ENCODE measurements at places on chromosomes 16 and 17.

DNA sequence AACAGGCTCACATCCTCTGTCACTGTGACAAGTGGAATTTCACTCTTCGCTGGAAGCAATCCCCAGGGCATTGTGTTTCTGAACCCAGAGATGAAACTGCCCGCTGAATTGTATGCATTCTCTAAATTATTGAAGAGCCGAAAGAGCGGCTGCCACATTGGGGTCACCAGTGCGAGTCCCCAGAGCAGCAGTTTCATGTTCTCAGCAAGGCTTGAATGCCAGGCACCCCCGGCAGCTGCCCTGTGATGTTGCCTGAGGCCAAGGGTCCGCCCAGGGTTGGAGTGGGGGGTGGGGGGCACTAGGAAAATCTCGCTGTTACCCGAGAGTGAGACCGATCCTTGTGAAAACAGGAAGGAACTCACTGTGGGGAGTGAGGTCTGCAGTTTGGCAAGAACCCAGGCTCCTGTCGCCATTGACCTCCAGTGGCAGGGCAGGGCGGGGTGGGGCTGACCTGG lies 20.7 kb upstream of the BCAR1 start:
- DNase-seq = no peak

- DNase-seq = no peak
Measured at GRCh38 chr17:28986714-28987655, 18.8 kb downstream of the SEZ6 start.

GRCh38 chr17:7557775-7558543 lies 591 bp upstream of the TNFSF13 start:
- DNase-seq = peak; percentile 93

GRCh38 chr16:26594666-26595065 lies 472.1 kb upstream of the C16orf82 start:
- DNase-seq = no peak

GRCh38 chr17:63741143-63741407 lies 524 bp downstream of the STRADA start:
- no peak for DNase-seq

- DNase-seq = no peak
Measured at GRCh38 chr17:72955391-72956140, 136.9 kb downstream of the SLC39A11 start.

- peak; percentile 44 for DNase-seq
Measured at GRCh38 chr17:78131172-78132083, 857 bp downstream of the TMC8 start.

GRCh38 chr16:7167626-7168025 lies 165.0 kb upstream of the RBFOX1 start:
- DNase-seq = no peak

DNA sequence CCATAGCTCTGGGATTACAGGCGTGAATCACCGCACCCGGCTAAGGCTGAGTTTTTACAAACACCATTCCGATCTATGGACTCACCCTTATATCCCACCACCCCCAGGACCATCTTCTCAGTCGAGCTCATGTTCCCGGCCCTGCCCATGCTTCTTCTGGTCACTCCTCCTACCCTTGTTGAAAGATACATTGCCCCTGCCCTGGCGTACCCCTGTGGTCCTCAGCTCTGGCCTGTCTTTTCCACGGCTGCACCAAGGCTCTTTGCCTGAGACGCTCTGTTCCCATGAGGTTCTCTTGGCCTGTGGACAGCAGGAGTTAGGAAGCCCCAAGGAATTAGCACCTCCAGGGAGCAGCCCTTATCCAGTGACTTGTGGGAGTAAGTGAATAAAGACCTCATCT lies 379.4 kb upstream of the TNRC6C start:
- peak; percentile 29 for DNase-seq

DNA sequence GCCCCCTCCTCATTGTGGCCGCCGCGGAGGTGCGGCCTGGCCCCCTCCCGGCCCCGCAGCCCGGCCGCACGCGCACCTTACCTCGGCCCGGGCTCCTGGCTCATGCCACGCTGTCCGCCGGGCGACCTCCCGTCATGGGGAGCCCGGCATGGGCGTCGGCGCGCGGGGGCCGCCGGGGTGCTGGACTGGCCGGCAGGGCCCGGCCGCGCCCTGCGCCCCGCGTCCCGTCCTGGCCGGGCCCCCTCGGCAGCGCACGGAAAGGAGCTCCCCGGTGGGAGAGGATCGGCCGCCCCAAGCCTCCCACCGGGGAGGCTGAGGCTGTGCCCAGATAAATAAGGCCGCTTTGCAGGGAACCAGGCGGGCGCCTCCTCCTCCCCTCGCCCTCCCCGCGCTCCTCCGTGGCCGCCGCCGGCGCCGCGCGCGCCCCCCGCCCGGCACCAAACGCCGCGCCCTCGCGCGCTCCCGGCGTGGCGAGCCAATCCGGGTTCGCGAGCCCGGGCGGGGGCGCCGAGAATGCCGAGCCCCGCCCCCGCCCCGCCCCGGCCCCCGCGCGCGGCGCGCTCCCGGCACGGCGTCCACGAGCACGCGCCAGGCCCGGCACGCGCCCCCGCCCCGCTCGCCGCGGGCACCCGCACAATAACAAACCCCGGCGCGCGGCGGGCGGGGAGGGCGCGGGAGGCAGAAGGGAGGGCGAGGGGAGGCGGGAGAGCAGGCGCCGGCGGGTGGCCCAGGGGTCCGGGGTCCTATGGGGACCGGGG lies at the start of gene FBXL16:
TSS of gene FBXL16 (minus strand) at position 371 of the 758 bp plus-strand sequence. CDS start 8,396 bp downstream, outside the sequence.
- DNase-seq = no peak

DNA sequence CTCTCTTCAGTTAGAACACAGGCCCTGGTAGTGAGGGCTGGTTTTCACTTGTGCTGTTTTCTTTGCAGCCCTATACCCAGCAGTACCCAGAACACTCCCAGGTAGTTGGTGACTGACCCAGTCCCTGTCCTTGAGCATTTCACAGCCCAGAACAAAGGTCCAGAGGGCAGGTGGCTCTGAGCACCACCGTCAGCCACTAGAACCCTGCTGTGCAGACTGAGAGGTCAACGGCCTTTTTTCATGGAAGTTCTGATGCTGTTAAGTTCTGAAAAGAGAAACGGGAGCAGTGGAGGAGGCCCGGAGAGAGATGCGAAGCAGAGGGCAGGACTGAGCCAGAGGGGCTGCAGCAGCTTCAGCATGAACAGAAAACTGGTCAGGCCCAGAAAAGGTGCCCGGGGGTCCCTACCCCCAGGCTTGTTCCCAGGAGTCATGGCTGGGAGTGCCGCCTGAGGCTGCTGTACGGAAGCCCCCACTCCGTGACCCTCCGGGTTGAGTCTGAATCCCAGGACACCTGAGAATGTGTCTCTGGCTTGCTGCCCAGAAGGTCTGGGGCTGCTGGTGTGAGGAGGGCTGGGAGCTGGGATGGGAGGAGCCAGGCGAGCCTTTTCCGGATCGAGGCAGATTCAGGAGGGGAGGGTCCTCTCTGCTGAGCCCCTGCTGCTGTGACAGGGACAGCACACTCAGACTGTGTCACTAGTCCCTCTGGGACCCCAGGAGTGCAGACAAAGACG lies 8.7 kb downstream of the ZNF276 start:
- DNase-seq = no peak

DNA sequence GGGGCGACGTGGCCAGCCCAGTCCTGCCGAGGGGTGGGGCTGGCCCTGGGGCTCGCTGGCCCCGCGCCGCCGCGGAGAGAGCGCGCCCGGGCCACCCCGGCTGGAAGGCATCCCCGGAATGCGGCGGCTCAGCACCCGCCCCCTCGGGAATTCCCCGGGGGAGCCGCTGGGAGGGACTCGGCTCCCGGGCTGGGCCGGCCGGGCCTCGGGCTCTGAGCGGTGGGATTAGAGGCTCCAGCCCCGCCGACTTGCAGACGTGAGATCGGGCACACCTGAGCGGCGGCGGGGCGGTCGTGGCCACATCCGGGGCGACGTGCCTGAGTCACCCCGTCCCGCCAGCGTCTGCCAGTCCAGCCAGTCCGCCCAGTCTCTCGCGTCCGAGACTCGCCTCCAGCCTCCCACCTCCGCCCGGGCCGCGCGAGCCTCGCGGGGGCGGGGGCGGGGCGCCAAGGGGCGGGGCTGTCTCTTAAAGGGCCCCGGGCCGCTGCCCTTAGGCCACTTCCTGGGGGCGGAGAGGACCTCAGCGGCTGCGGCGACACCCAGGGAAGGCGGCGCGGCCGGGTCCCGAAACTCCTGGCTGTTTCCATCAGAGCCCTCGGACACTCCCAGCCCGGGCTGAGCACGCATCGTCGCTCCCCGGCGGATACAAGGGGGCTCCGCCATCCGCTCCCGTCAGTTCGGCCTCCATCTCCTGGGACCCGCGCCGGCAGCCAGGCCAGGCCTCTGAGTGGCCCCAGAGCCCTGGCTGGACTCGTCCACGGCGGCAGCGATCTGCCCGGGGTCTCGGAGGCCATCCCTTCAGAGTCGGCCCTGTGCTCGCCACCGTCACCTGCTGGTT lies at the start of gene KCTD11:
TSS of gene KCTD11 (plus strand) at position 498 of the 838 bp plus-strand sequence.
- DNase-seq = peak; percentile 95

GRCh38 chr17:44361292-44362260 lies 2.1 kb downstream of the FAM171A2 start:
- DNase-seq = no peak

DNA sequence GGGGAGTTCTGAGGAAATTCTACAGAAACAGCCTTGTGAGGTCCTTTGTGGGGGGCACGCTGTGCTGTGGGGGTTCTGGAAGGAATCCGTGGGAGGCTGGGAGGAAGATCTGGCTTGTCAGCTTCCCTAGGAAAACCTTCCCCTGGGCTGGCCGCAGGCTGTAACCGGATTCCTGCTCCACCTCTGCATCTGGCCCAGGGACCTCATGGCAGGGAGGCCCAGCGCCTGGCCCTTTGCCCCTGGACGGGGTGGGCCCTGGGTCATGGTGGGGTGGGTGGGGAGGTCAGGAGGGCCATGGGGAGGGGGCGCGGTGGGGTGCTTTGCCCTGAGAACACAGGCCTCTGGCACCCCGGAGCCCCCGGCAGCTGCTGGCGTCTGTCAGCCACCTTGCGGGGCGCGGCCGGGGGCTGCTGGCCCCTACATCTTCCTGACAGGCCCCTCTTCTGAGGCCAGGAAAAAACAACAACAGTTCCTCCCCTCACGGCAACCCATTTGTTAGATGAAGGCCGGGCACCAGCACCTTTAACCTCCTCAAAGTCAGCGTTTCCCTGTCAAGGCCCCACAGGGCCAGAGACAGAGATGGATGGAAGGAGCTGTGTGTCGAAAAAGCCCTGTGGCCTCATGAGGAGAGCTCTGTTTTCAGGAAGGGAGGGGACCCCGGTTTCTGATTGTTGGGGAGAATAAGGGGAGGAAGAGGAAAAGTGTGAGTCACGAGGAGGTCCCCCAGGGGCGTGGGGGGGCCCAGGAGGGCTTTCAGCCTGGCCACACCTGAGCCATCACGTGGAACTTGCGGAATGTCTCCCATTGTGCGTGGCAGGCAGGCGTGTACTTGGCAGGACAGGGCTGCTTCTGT lies 3.6 kb upstream of the MEOX1 start:
- no peak for DNase-seq

DNA sequence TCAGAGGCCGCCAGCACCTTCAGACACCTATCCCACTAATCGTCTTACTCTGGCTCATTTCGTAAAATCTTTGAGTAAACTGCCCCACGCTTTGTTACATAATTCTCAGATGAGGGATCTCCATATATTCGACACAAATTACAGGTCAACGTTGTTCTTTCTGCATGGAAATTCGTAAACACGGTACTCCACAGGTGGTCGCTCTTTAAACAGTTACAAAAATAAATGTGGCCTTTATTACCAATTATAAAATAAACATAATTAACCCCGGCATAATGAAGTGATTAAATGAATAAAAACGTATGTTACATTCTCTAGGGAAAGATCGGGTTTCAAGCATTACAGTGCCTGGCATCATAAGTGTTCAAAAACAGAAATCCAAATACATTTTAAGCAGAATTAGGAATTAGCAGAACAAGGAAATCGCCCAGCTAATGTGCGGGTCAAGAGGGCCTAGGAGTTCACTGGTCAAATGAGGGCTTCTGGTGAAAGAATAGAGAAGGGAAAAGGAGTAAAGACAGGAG lies 943 bp upstream of the PIP4K2B start:
- no peak for DNase-seq

DNA sequence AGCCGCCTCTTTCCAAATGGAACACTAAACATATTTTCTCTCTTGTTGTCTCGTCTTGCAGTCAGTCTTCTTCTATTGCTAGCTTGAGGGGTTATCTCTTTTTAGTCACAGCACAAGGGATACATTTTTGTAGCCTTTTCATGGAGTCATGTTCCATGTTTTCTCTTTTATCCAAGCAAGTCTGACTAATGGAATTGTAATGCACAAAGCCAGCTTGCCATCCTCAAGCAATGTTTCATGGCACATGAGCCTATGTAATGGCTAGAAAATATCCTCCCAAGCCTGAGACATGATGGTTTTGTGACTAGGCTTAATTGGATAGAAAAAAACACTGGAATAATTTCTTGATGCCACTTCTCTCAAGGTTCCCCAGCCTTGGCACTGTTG lies 414.6 kb upstream of the GOT2 start:
- DNase-seq = no peak

DNA sequence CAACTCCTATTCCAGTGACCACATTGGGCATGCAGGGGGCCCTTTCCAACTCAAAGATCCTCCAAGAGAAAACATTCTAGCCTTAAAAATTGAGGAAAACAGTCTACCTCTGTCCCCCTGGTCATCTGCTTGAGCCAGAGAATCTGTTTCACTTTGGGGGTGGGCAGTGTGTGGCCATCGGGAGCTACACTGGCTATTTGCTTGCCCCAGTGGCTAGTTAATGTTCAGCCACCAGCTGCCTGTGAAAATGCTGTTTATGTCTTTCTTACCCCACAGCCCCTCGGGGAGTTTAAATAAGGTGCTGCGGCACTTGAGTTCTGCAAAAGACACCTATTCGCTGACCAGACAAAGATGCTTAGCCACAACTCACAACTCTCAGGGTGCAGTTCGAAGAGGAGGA lies 43.4 kb downstream of the GNAO1 start:
- DNase-seq = no peak

DNA sequence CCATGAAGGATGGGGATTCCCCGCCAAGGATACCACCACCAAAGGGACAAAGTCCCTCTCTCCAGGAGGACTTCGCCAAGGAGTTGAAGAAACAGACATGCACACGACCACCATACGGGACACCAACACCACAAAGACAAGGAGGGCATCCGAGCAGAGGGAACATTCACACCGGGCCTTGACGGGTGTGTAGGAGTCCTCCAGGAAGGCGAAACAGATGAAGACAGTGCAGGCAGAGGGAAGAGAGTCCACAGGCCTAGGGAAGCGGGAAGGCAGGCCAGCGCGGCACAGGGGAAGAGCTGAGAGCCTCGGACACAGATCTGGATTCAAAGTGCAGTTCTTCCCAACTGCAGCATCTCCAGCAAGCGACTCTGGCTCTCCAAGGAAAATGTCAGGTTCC lies 10.8 kb downstream of the COTL1 start:
- no peak for DNase-seq

- no peak for DNase-seq
Measured at GRCh38 chr16:8919934-8920462, 37.8 kb downstream of the LITAFD start.

DNA sequence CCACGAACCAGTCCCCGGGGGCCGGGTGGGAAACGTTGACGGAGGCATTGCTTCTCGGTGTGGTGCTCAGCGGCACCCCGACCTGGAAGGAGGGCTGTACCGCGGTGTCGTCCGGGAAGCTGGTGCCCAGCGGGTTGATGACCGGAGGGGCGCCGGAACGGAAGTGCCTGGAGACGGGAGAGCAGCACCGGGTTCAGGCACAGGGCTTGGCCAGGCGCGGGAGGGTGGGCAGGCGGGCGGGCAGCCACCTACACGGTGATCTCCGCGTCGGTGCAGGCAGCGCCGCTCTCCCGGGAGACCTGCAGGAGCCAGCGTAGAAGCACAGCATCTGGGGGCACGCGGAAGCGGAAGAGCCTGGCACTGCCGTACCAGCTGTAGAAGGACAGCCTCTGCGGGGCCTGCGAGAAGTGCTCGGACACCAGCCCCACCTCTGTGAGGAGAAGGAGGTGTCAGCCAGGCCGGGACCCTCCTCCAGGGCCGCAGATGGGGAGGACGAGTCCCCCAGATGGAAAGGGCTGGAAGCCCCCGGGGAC lies 4.3 kb downstream of the PGAP6 start:
- no peak for DNase-seq

- DNase-seq = no peak
Measured at GRCh38 chr17:43767053-43767712, 8.6 kb upstream of the SOST start.
